ENCODE measurements at places on chromosomes 6 and 20. TPM values are rescaled to one million over a fixed set of nuclear protein-coding genes. Genes with fewer than 3 reads are reported as not detected.

- no peak for DNase-seq
These were observed 46.3 kb upstream of the SRPK1 start for GRCh38 chr6:35967076-35967774.

GRCh38 chr6:7649037-7649810 is 59.2 kb downstream of the SNRNP48 start:
- DNase-seq: no peak

C20orf204 gene
- 1.6 TPM for total RNA-seq

GRCh38 chr6:54695815-54696214 is 150.8 kb upstream of the FAM83B start:
- no peak for DNase-seq

TCF15 gene
- total RNA-seq: not detected

Data from fibroblast of the aortic adventitia (primary cell).